ENCODE measurements at places on chromosomes 12 and 14. TPM values are rescaled to one million over a fixed set of nuclear protein-coding genes. Genes with fewer than 3 reads are reported as not detected.
A peak's percentile ranks its signal among the peaks of the same experiment; 100 is the strongest.

DNA sequence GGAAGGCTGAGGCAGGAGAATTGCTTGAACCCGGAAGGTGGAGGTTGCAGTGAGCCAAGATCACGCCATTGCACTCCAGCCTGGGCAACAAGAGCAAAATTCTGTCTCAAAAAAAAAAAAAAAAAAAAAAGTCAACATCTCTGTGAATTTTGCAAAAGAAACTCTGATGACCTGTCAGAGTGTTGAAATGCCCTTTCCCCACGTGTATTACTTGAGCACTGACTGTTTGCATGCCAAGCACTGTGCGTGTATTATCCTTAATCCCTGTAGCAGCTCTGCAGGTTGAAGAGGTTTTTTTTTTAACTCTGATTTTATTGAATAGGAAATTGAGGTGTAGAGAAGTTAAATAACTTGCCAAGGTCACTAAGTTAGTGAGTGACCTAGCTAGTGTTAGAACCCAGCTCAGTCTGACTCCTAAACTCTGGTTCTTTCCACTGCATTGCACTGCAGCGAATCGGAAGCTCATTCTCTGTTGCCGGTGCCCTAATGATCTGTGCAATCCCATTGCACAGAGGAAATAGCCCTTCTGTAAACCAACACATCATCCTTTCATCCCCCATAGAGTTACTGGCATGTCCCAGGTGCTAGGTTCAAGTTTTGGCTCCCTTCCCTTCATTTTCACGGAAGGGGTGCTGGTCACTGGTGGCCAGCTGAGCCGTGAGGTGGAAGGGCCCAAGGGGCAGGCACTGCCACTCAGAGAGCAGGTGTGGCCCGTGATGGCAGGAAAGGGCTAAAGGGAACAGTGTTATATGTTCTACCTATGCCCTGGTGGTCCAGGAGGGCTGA is 122.3 kb downstream of the EML1 start:
- no peak overlapping the region for H3K27ac ChIP-seq
- no peaks in the 10 kb centered on the region for H3K36me3 ChIP-seq
- no peaks in the 10 kb centered on the region for H3K4me1 ChIP-seq

- no peaks in the 10 kb centered on the region for H3K27me3 ChIP-seq
- H3K36me3 ChIP-seq, result no peaks in the 10 kb centered on the region
- no peak overlapping the region for H3K27ac ChIP-seq
- no peak for DNase-seq
Observed at GRCh38 chr14:68015356-68016254, 196.0 kb downstream of the RAD51B start.

DNA sequence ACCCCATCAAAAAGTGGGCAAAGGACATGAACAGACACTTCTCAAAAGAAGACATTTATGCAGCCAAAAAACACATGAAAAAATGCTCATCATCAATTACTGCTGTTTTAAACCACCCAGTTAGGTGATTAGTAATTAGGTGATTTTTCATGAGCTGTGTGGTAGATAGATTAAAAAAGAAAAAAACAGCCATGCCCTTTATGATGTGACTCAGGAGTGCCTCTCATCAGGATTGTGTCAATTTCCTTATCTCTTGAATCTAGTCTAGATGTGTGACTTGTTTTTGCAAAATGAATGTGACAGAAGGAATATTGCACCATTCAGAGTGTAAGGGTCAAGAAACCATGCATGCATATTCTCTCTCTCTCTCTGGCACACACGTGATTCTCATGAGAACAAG is 5.7 kb downstream of the OR10A7 start:
- no peak overlapping the region for H3K4me3 ChIP-seq
- no peaks in the 10 kb centered on the region for H3K4me1 ChIP-seq
- no peak for DNase-seq
- no peaks in the 10 kb centered on the region for H3K27me3 ChIP-seq

DNA sequence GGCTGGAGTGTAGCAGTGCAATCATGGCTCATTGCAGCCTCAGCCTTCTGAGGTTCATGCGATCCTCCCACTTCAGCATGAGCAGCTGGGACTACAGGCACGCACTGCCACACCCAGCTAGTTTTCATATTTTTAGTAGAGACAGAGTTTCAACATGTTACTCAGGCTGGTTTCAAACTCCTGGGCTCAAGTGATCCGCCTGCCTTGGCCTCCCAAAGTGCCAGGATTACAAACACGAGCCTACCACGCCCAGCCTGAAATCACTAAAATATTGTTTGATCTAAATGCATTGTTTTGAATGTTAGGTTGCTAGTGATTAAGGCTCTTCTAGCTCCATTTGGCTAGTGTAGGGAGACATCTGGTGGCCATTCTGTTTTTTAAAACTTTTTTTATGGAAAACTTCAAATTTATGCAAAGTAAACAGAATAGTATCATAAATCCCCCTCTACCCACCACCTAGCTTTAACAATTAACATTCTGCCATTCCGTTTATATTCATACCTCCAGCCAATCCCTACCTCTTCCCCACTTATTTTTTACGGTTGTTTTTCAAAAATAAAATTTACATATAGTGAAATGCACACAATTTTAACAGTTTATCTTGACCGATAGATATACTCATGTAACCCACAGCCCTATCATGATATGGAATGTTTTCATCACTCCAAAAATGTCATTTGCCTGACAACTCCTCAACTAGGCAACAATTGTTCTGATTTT is 37.8 kb downstream of the MYO1H start:
- H3K4me1 ChIP-seq, result no peaks in the 10 kb centered on the region
- no peaks in the 10 kb centered on the region for H3K27me3 ChIP-seq
- H3K36me3 ChIP-seq, result no peaks in the 10 kb centered on the region
- H3K4me3 ChIP-seq, result no peak overlapping the region
- H3K27ac ChIP-seq, result no peak overlapping the region

DNA sequence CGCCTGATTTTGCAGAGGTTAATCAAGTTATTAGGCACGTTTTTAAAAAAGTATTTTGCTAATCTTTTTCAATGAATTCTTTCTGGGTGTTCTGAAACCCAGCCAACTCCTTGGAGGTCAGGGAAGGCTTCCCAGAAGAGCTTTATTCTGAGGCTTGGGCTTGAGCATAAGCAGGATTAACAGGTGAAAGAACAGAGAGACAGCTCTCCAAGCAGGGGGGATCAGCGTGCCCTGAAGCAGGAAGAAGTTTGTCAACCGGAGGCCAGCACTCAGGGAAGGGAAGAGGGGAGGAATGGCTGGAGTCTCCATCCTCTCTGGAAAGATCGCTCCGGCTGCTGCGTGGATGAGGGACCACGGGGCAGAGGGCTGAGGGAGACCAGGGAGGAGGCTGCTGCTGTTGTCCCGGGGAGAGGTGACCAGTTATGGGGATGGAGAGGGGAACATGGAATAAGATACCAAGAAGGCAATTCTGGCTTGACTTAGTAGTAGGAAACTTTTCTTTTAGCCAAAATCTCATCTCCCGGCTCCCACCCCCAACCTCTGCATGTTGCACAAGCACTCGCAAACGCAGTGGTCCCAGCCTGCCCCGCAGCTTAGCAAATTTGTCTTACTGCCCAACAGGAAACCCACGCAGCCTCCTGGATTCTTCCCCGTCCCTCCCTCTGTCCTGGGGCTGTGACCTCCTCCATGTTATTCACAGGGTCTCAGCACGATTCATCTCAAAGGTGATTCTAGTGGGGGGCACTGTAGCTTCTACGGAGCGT is 1.1 kb upstream of the SSH1 start:
- no peak for DNase-seq
- H3K4me1 ChIP-seq, result peaks cover 3% of the 10 kb centered on the region
- no peak overlapping the region for H3K27ac ChIP-seq
- peak overlapping the region; percentile 44 for H3K4me3 ChIP-seq

GRCh38 chr12:5797661-5798060 is 147.4 kb downstream of the ANO2 start:
- no peaks in the 10 kb centered on the region for H3K36me3 ChIP-seq
- no peak for DNase-seq
- no peaks in the 10 kb centered on the region for H3K4me1 ChIP-seq
- no peak overlapping the region for H3K4me3 ChIP-seq
- no peak overlapping the region for H3K27ac ChIP-seq

GRCh38 chr12:85866986-85867776 is 6.9 kb upstream of the NTS start:
- H3K4me3 ChIP-seq, result no peak overlapping the region
- peak; percentile 6 for DNase-seq
- no peaks in the 10 kb centered on the region for H3K36me3 ChIP-seq
- no peak overlapping the region for H3K27ac ChIP-seq
- H3K4me1 ChIP-seq, result no peaks in the 10 kb centered on the region

DNA sequence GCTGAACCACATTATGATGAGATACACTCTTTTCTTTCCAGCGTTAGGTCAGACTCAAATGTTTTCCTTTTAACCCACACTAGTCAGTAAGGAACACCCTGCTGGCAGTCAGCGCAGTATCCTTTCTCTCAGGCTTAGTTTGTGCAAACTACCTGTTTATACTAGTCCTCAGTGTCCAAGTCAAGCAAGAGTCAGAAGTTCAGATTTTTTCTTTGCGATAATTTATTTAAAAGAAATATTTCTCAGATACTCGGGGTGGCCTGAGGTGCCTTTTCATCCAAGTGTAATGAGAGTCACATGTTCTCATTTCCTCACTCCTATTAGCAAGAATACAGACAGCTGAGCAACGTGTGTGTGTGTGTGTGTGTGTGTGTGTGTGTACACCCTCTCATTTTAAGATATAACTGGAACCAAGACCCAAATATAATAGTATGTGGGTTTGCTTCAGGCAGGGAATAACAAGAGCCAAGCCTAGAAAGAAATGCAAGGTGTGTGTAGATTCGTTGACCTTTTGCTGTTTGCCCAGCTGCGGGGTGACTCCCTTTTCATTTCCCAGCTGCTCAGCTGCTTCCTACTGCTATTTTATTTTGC is 182.7 kb downstream of the KICS2 start:
- no peak overlapping the region for H3K27ac ChIP-seq
- H3K4me1 ChIP-seq, result no peaks in the 10 kb centered on the region
- DNase-seq, result no peak
- no peaks in the 10 kb centered on the region for H3K27me3 ChIP-seq
- H3K4me3 ChIP-seq, result no peak overlapping the region

GRCh38 chr14:63510538-63510937 is 32.6 kb downstream of the PPP2R5E start:
- DNase-seq, result peak; percentile 31
- H3K4me1 ChIP-seq, result peaks cover 17% of the 10 kb centered on the region
- no peaks in the 10 kb centered on the region for H3K27me3 ChIP-seq
- H3K27ac ChIP-seq, result peak overlapping the region; percentile 55
- H3K36me3 ChIP-seq, result peaks cover 3% of the 10 kb centered on the region

DNA sequence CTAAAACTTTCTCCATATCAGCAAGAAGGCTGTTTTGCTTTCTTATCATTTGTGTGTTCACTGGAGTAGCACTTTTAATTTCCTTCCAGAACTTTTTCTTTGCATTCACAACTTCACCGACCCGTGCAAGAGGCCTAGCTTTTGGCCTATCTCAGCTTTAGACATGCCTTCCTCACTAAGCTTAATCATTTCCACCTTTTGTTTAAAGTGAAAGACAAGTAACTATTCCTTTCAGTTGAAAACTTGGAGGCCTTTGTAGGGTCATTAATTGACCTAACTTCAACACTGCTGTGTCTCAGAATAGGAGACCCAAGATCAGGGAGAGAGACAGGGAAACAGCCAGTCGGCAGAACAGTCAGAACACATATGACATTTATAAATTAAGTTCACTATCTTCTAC is 39.3 kb downstream of the BBS10 start:
- H3K36me3 ChIP-seq, result no peaks in the 10 kb centered on the region
- no peaks in the 10 kb centered on the region for H3K4me1 ChIP-seq
- H3K4me3 ChIP-seq, result no peak overlapping the region
- H3K27me3 ChIP-seq, result no peaks in the 10 kb centered on the region

DNA sequence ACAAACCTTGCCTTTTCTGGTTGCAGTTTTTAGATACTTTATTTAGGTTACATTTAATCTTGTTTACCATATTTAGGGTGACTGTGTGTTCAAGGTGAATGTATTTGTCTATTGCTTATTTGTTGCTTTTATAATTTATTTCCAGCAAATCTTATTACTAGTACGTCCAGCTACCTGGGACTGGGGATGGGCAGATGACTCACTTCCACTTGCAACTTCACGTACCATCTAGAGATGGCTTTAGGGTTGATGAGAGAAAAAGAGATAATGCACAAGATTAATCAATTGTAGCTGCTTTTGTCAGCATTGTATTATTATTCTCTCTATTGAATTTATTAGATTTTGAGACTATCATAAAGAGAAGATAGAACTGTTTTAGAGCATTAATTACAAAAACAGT is 5.1 kb downstream of the MIPOL1 start:
- H3K4me3 ChIP-seq, result no peak overlapping the region
- DNase-seq, result no peak
- no peaks in the 10 kb centered on the region for H3K36me3 ChIP-seq
- H3K27me3 ChIP-seq, result peaks cover 2% of the 10 kb centered on the region
- H3K4me1 ChIP-seq, result peaks cover 4% of the 10 kb centered on the region

GRCh38 chr12:74963304-74963703 is 246.3 kb downstream of the KCNC2 start:
- H3K4me1 ChIP-seq, result no peaks in the 10 kb centered on the region
- no peak overlapping the region for H3K4me3 ChIP-seq
- no peaks in the 10 kb centered on the region for H3K36me3 ChIP-seq
- DNase-seq, result no peak
- no peak overlapping the region for H3K27ac ChIP-seq

DNA sequence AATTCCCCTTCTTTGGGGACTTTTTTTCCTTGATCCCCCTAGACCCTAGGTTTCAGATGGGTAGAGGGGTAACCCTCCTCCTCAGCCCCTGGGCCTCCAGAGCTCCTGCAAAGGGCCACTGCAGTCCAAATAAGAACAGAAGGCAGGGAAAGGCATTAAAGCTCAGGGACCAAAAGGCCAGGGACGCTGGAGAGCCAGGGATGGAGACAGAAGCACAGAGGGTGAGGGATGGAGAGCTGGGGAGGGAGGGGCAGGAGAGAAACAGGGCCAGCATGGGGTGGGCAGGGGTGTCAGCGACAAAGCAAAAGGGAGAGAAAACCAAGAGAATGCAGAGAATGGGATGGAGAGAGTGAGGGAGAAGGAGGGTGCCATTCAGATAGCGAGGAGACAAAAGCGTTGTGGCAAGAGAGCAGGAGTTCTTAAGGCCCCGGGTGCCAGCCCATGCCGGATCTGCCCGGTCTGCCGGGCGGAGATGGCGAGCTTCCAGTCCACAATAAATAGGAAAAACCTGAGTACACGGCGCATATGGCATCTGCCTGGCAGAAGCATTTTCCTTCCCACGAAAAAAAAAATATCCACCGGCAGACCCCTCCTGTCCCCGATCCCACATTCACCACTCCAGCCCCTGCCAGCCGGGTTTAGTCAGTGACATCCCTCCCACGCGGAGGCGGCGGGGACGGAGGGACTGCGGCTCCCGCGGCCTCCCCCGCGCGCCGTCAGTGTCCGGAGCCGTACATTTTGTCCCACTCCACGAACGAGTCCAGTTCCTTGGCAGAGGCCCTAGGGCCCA is 28.6 kb downstream of the FIGNL2 start:
- H3K36me3 ChIP-seq, result no peaks in the 10 kb centered on the region
- peaks cover 19% of the 10 kb centered on the region for H3K4me1 ChIP-seq

The CCDC197 gene
- total RNA-seq, result not detected

The WNT5B gene
- 4.8 TPM for total RNA-seq

The GPD1 gene
- total RNA-seq, result 0.38 TPM

The SLC25A47 gene
- total RNA-seq, result not detected

The IFI27 gene
- 360 TPM for total RNA-seq

The CLEC2A gene
- not detected for total RNA-seq

The A2ML1 gene
- 1.8 TPM for total RNA-seq

The P2RX2 gene
- 0.66 TPM for total RNA-seq
